Activated CD4-positive, alpha-beta T cell treated with anti-CD3 and anti-CD28 coated beads, Interleukin-2, amount 10 ng/mL, durations not matched to agents 7 days and 5 days (primary cell): ENCODE measurements at places on chromosomes 5 and 9. TPM values are rescaled to one million over a fixed set of nuclear protein-coding genes. Genes with fewer than 3 reads are reported as not detected.

The SPINK7 gene
- not detected for total RNA-seq

The FIBCD1 gene
- not detected for total RNA-seq

DNA sequence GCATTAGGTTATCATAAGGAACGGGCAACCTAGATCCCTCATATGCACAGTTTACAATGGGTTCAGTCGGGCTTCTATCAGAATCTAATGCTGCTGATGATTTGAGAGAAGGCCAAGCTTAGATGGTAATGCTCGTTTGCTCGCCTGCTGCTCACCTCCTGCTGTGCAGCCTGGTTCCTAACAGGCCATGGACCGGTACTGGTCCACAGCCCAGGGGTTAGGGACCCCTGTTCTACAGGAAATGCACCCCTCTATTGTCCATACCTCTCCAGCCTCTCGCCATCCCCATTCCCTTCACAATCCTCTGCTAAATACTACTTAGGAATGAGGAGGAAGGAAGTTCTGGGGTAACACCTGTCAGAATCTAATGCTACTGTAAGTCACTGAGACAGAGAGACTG, 75.1 kb downstream of the OXCT1 start:
- no peaks in the 10 kb centered on the region for H3K27me3 ChIP-seq
- peak overlapping the region; percentile 43 for H3K27ac ChIP-seq
- no peaks in the 10 kb centered on the region for H3K4me1 ChIP-seq
- H3K36me3 ChIP-seq, result peaks cover 30% of the 10 kb centered on the region
- no peak overlapping the region for H3K4me3 ChIP-seq

DNA sequence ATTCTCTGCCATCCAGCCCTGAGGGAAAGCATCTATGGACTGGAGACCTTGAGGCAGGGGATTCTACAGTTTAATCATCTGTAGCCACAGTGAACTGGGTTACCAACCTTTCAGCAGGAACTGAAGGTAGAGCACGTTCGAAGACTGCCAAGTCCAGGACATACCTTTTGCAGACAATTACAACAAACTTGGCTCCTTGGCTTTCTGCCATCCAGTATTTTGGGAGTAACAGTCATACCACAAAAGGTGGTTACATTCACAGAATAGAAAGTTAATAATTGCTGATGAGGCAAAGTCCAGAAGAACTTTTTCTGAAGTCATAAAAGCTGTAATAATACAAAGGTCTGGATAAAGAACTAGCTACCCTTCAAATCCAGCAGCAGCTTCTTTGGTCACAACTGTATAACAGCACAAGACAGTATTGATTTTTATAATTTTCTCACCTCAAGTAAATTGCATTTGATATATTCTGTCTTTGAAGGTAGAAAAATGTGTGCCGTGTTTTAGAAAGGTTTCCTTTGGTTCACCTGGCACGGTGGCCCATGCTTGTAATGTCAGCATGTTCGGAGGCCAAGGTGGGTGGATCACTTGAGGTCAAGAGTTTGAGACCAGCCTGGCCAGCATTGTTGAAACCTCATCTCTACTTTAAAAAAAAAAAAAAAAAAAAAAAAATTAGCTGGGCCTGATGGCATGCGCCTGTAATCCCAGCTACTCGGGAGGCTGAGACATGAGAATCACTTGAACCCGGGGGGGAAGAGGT, 236.6 kb downstream of the NR3C1 start:
- no peak for DNase-seq
- peaks cover 1% of the 10 kb centered on the region for H3K36me3 ChIP-seq
- H3K4me3 ChIP-seq, result no peak overlapping the region
- H3K27ac ChIP-seq, result no peak overlapping the region
- H3K27me3 ChIP-seq, result no peaks in the 10 kb centered on the region

The GADD45G gene
- total RNA-seq, result 6.2 TPM

The CD180 gene
- 0.17 TPM for total RNA-seq

DNA sequence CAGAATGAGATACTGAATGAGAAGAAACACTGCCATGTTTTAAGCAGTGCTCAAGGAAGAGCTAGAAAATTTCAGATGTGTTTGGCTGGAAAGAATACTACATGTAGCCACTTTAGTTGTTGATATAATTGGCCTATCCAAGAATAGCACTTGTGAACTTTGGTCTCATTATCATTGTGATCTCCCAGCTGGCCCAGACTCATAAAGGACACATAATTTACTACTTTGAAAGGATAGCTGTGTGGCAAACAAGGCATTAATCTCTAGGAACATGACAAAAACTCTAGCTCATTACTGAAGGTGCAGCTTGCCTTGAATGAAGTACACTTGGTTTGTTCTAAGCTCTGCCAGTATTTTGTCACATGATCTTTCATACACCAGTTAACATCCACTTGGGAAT, 356.3 kb downstream of the CSNK1G3 start:
- no peak overlapping the region for H3K27ac ChIP-seq
- no peak overlapping the region for H3K4me3 ChIP-seq
- no peaks in the 10 kb centered on the region for H3K36me3 ChIP-seq
- H3K4me1 ChIP-seq, result no peaks in the 10 kb centered on the region
- no peaks in the 10 kb centered on the region for H3K27me3 ChIP-seq

DNA sequence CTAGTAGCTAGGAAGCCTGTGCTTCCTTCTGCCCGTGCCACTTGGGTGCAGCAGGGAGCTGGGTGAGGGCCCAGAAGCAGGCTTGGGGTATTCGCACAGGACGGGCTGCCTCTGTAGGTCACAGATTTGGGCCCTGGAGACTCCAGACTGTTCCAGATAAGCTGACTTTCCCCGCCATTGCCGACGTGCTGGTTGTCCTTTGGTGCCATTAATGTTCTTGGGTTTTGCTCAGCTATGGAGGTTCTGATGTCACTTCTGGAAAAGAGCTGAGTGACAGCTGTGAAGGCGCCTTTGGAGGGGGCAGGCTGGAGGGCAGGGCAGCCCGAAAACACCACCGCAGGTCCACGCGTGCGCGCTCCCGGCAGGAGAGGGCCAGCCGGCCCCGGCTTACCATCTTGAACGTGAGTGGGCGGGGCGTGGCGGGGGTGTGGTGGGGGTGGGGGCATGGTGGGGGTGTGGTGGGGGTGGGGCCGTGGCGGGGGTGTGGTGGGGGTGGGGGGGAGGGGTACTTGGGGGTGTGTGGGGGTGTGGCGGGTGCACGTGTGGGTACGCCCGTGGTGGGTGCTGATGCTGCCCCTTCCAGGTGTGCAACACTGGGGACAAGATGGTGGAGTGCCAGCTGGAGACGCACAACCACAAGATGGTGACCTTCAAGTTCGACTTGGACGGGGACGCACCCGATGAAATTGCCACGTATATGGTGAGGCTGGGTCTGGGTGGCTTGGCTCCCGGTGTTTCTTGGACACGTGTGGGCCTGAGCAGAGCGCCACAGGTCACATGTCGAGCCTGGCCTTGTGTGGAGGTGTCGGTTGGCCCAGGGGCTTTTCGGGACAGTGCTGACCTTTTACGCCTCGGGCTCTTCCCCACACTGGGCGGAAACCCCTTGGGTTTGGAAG, 79.6 kb downstream of the WNK2 start:
- no peak for DNase-seq
- H3K27me3 ChIP-seq, result peaks cover 2% of the 10 kb centered on the region
- peaks cover 6% of the 10 kb centered on the region for H3K4me1 ChIP-seq
- no peak overlapping the region for H3K27ac ChIP-seq

- H3K36me3 ChIP-seq, result no peaks in the 10 kb centered on the region
- H3K4me1 ChIP-seq, result peaks cover 20% of the 10 kb centered on the region
- peaks cover 7% of the 10 kb centered on the region for H3K27me3 ChIP-seq
- no peak overlapping the region for H3K4me3 ChIP-seq
These were observed 59.2 kb downstream of the GADD45G start for GRCh38 chr9:89664010-89664409.

DNA sequence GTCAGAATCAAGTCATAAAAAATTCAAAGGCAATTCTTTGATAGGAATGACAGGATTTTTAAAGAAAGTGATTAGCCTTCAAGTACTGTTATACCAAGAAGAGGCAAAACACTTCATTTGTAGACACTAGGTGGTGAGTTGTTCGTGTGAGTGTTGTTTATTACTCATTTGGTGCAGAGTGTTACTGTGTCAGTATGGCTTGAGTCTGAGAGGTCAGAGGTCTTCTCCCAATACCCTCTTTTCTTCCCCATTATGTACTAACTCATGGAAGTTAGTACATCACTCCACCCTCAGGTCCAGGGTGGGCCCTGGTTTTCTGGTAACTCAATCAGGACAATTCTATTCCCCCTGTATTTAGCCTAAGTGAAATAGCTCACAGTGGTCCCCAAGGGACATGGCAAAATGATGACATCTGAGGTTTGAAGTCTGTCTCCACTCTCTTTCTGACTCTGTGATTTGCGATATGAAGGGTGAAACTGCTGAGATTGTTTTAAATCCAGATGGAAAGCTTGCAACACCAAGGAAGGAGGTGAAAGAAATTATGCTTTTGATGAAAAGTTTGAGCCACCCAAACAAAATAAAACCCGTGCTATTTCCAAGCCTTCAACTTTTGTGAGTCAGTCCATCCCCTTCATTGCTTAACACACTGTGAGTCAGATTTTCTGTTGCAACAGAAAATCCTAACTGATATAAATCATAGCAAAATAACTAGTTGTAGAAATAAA, 56.8 kb downstream of the NUDT12 start:
- H3K27me3 ChIP-seq, result peaks cover 12% of the 10 kb centered on the region
- H3K4me3 ChIP-seq, result no peak overlapping the region
- no peak overlapping the region for H3K27ac ChIP-seq

DNA sequence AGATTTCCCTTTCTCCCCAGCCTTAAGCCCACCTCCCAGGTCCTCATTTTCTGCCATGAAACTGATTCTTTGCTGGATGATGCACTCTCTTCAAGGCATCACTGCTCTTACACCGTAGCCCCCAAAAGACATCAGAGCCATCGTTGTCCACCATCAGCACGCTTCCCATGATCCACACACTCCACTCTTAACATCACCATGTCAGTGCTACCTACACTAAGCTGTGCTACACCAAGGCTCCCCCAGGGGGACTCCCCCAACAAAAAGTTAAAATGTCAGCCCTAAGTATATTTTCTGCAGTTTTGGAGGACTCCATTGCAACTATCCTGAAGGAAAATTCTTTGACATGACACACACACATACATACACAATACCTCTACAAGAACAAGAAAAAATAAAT, 34.1 kb upstream of the KIF2A start:
- H3K27ac ChIP-seq, result no peak overlapping the region
- peaks cover 24% of the 10 kb centered on the region for H3K4me1 ChIP-seq
- H3K36me3 ChIP-seq, result peaks cover 12% of the 10 kb centered on the region

The KIF24 gene
- 12.5 TPM for total RNA-seq

DNA sequence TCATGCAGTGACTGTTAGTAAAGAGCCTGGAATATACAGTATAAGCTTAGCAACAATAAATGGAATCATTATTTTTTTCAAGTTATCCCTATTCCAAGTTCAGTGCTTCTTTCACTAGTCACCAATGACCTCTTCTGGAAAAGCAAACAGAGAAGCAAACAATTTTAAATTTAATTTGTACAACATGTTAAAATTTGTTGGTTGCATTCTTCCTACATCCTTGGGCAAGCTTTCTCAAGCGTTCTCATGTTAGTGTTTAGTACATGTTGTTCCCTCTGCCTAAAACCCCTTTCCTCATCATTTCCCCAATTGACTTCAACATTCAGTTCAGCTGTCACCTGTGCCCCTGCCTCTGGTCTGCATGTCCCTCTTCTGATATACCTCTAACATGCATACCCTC, 123.4 kb downstream of the SEC61B start:
- DNase-seq, result no peak
- no peak overlapping the region for H3K27ac ChIP-seq
- no peaks in the 10 kb centered on the region for H3K36me3 ChIP-seq
- H3K4me3 ChIP-seq, result no peak overlapping the region

GRCh38 chr5:90477073-90477472, 2.4 kb downstream of the POLR3G start:
- no peaks in the 10 kb centered on the region for H3K36me3 ChIP-seq
- H3K27ac ChIP-seq, result no peak overlapping the region
- no peak overlapping the region for H3K4me3 ChIP-seq
- DNase-seq, result no peak

DNA sequence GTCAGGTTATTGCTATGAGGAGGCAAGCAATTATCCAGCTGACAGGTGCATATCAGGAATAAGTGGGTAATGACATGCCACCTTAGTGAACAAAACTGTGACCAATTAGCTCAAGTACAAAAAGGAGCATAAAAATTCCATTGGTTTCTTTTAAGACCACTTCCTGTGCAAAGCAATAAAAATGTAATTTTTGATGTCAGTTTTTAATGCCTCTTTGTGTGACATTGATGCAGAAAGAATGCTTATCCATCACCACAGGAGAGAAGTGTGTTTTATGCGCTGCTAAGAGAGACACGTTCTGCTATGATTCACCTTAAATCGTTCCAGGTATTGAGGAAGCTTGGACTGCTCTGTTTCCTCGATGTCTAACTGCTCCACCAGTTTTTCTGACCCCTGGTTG, 96.7 kb downstream of the MRPS27 start:
- no peak overlapping the region for H3K4me3 ChIP-seq
- H3K36me3 ChIP-seq, result peaks cover 61% of the 10 kb centered on the region
- H3K27ac ChIP-seq, result no peak overlapping the region

- peaks cover 9% of the 10 kb centered on the region for H3K27me3 ChIP-seq
- DNase-seq, result no peak
- no peak overlapping the region for H3K4me3 ChIP-seq
- no peak overlapping the region for H3K27ac ChIP-seq
- H3K4me1 ChIP-seq, result no peaks in the 10 kb centered on the region
These were observed 168.5 kb downstream of the RAB3C start for GRCh38 chr5:58751222-58751837.

- no peaks in the 10 kb centered on the region for H3K36me3 ChIP-seq
- no peak overlapping the region for H3K4me3 ChIP-seq
- H3K4me1 ChIP-seq, result no peaks in the 10 kb centered on the region
- no peak for DNase-seq
These were observed 199.1 kb downstream of the NNT start for GRCh38 chr5:43802119-43802518.

DNA sequence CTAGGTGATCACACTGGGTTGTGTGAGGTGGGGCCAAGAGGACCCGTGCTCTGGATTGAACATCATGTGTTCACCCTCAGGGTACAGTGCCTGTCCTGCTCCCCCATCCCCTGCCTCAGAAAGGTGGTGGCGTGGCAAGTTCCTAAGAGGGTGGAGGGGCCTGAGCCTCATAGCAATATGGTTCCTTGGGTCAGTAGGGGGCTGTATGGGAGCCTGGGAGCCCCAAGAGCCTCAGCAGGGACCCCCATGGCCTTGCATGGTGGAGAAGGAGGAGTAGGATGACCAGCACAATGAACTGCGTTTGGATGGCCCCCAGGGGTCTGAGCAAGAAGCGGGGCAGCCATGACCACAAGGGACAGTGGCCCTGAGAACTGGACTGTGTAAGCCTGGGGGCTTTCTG, 89.6 kb upstream of the SHB start:
- DNase-seq, result no peak
- H3K4me3 ChIP-seq, result no peak overlapping the region
- no peak overlapping the region for H3K27ac ChIP-seq
- H3K36me3 ChIP-seq, result no peaks in the 10 kb centered on the region
- H3K4me1 ChIP-seq, result no peaks in the 10 kb centered on the region
